ENCODE measurements at places on chromosomes 12 and 14.

GRCh38 chr12:49863946-49864797, 21.3 kb upstream of the BCDIN3D start:
- DNase-seq: no peak

GRCh38 chr12:100101000-100101399, 41.7 kb downstream of the BLTP3B start:
- no peak for DNase-seq

GRCh38 chr12:107352347-107353081, 259.2 kb upstream of the CRY1 start:
- no peak for DNase-seq

DNA sequence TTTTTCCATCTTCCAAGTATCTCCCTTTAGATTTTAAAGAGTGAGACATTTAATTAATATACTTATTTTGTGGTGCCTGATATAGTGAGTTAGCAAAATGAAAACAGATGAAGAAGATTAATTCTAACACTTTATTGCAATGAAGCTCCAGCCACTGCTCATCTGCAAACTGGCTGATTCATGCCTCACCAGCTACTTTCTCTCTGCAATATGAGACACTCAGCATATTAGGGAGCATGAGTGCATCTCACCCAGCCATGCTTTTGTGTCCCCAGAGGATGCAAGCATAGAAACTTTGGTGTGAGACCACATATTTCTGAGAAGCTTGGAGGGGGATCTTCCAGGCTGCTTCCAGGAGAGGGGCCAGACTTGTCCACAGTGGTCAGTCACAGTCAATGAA, 148.6 kb downstream of the BMP4 start:
- no peak for DNase-seq

Measured in CD4-positive, alpha-beta T cell treated with Interleukin-17A for 1 hour (primary cell).